ENCODE measurements at places on chromosomes 3 and 15. TPM values are rescaled to one million over a fixed set of nuclear protein-coding genes. Genes with fewer than 3 reads are reported as not detected.

DNA sequence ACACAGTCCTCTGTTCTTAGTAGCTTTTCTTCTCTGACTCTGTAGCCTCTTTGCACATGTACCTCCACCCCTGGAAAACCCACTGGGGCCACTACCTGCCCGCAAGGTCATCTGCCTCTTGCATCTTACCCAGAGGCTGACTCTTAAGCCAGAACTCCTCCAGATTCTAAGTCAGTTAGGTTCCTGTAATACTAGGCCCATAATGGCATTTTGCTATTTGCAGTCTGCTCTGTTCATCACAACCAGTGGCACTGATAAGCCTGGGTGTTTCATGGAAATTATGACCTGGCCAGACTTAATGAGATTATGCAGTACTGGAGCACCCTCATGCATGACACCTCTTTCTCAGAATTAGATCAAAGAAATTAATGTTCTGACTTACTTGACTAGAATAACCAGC, 31.7 kb upstream of the ATG7 start:
- DNase-seq: no peak
- H3K27ac ChIP-seq: peak overlapping the region; percentile 61
- no peak overlapping the region for H3K4me3 ChIP-seq
- no peaks in the 10 kb centered on the region for H3K27me3 ChIP-seq

DNA sequence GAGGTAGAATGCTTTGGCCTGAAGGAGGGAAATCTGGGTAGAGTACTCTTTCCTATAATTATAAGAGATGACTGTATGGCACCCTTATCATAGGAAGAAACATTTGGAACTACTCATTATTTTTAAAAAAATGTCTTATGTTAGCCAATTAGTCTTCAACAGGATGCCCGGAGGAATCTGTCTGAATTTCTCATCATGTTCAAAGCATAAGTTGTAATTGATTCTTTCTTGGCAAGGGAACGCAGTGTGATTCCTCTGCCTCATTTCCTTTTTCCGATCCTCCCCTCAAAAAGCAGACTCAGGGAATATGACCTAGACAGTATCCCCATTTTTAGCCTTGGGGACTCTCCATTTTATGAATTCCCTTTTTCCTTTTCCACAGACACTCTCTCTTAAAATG, 165.1 kb downstream of the IL5RA start:
- H3K27me3 ChIP-seq: no peaks in the 10 kb centered on the region
- no peak overlapping the region for H3K27ac ChIP-seq
- H3K36me3 ChIP-seq: no peaks in the 10 kb centered on the region
- H3K4me3 ChIP-seq: no peak overlapping the region
- H3K4me1 ChIP-seq: no peaks in the 10 kb centered on the region

FRMD5 gene
- 18.3 TPM for total RNA-seq

DNA sequence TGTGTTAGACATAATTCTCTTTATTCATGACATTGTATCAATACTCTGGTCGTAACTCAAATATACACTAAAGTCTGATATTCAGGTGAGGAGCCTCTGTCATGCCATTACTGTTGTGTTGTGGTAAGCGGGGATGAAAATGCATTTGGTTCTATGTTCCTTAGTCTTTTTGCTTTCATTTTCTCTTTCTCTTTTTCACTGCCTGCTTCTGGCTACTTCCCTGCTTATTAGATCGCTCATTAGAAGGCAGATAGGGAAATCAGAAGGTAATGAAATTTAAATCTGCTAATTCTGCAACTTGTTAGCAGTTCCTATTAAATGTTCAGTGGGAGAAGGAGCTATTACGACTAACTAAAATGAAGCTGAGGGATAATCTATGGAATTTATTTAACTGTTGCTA, 345.0 kb downstream of the GRM7 start:
- H3K4me1 ChIP-seq: no peaks in the 10 kb centered on the region
- no peaks in the 10 kb centered on the region for H3K36me3 ChIP-seq
- no peak for DNase-seq
- no peaks in the 10 kb centered on the region for H3K27me3 ChIP-seq
- H3K4me3 ChIP-seq: no peak overlapping the region

DNA sequence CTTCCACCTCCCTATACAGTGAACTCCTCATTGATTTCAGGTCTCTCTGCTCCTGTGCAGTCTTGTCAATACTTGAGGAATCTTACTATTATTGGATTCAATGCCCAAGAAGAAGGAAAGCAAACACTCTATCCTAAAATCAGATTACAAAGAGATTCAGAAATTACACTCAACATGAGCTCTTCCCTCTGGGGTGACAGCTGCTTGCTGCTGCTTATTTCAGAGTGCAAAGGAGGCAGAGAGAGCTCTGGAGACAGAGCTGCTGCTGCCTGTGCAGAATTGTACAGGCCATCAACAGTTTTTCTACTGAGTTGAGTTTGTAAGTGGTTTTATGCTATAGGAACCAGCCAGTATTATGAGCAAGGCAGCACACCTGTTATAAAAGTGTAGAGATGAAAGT, 7.1 kb downstream of the RYR3 start:
- no peaks in the 10 kb centered on the region for H3K4me1 ChIP-seq
- no peaks in the 10 kb centered on the region for H3K36me3 ChIP-seq
- peaks cover 14% of the 10 kb centered on the region for H3K27me3 ChIP-seq
- H3K27ac ChIP-seq: no peak overlapping the region
- H3K4me3 ChIP-seq: no peak overlapping the region

HTD2 gene
- total RNA-seq: 7.9 TPM

DNA sequence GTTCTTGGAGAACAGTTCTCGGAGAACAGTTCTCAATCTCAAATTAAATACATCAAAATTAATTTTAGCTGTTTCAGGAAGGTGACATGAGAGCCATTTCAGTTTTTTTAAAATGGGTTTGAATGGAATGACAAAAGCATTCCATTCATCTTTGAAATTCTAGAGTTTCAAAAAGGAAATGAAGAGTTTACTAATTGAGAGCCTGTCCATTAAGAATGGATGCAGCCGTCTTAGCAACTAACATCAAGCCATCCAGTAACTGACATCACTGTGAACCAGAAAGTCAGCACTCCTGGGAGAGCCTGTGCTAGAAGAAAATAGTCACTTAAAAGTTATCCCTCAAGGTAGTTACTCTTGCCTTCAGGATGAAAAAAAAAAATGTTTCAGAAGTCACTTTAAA, 47.0 kb upstream of the FSTL1 start:
- no peaks in the 10 kb centered on the region for H3K36me3 ChIP-seq
- H3K27me3 ChIP-seq: no peaks in the 10 kb centered on the region
- no peak overlapping the region for H3K27ac ChIP-seq
- H3K4me1 ChIP-seq: no peaks in the 10 kb centered on the region

AMT gene
- 1.1 TPM for total RNA-seq

Data from Panc1 (cell line).